B cell (primary cell): ENCODE measurements at places on chromosomes 6 and 20.

- DNase-seq = no peak
Measured at GRCh38 chr20:34980543-34981233, 25.0 kb downstream of the MYH7B start.

GRCh38 chr6:145235207-145235606 is 500.1 kb downstream of the EPM2A start:
- no peak for DNase-seq

DNA sequence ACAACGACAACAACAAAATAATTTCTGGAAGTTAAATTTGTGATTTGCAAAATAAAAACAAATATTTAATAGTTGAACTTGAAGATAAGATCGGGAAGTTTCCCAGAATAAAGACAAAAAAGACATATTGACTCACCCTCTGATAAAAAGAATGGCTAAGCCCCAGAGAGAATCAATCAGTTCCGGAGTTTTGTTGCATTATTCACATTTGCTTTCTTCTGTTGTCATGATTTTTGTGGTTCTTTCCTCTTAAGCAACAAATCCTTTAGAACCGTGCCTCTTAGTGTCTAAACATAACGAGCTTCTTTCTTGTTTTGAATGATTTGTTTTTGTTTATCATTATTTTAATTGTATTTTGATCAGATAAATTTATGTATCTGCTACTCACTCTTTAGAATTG is 337.7 kb upstream of the PRND start:
- DNase-seq = no peak

DNA sequence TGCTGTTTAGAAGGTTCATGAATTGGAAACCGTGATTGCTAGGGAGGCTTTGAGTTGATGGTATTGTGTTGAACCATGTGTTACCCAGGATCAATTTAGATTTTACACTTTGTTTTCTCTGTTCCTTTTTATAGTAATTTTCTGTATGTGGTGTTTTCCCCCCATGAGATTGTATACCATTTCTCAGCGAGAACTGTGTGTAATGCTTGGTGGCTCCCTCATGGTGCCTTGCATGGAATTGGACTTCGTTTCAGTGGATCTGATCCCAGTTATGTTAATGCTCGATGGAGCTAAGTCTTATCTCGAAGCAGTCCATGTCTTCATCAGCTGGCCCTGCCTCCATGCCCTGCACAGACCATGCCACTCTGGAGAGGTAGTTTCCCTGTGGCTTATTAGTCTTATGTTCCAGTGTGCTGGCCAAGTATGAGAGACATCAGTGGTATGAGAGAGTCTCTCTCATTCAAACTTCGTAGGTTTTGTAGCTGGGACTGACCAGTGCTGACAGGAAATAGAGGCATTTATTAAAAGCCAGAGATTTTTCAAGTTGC is 18.7 kb downstream of the PTPN1 start:
- DNase-seq = no peak

- no peak for DNase-seq
Measured at GRCh38 chr6:17204533-17204932, 76.6 kb upstream of the RBM24 start.

- DNase-seq = peak; percentile 56
Measured at GRCh38 chr20:62825986-62826645, 9.3 kb downstream of the COL9A3 start.

DNA sequence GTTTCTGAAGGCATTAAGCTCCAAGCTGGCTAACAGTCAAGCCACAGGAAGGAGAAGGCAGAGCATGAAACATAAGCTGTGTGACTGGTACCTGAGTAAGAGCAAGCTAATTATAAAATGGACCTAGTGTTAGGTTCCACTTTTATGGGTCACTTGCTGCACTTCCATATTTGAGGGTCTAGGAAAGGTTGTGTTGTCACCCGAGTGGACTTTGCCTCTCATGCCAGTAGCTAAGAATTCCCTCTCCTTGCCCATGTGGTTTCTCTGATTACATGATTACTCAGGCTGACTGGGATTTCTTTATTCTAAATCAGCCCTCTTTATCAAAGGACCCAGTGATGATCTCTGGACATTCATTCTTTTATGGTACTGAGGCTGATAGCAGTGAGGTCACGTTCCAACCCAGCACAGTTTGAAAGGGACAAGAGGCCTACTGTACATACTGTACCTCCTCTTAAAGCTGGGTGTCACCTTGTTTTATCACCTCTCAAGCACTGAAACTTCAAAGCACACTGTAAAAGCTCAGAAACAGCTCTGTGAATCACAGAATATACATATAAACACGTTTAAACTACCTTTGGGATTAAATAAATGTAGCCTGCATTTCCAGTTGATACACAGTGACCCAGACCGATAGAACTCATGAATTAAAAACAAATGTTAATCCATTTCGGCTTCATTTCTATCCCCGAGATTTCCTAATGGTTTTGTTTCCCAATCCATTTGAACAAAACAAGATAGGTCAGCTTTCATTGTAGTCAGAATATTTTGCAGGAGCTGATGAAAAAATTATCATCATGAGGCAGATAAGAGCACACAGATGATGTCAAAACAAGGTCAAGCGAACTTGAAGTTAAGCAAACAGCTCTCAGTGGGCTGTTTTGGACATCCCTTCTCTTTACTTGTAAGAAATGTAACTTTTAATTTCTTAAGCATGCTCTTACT is 96.5 kb downstream of the ALDH8A1 start:
- no peak for DNase-seq

DNA sequence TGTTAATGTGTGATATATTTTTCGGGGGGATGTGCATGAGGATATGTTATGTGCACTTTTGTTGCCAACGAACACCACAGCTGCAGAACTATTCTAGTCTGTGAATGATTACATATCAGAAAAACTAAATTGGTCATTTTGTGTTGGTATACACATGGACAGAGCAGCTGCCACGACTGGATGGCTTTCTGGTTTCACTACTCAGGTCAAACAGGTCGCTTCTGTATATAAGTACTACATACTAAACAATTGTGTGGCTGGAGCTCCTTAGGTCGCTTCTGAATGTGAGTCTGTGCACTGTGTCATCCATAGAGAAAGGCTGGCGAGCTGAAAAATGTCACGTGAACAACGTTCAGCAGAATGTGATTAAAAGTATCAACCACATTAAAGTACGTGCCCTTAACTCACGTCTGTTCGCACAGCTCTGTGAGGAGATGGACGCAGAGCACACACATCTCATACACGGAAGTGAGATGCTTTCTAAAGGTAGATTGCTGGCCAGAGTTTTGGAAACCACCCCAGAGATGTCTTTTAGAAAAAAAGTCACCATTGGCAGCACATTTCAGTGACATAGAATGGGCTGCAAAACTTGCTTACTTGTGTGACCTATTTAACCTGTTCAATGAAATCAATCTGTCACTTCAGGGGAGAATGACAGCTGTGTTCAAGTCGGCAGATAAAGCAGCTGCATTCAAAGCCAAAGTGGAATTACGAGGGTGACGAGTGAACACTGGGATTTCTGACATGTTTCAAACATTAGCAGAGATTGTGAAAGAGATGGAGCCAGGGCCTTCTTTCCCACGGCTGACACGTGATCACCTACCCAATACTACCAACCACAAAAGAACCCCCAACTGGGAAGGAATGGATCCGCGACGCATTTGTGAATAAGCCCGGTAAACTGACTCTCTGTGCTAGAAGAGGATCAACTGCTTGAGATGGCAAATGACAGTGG is 176.6 kb downstream of the PDE10A start:
- no peak for DNase-seq

DNA sequence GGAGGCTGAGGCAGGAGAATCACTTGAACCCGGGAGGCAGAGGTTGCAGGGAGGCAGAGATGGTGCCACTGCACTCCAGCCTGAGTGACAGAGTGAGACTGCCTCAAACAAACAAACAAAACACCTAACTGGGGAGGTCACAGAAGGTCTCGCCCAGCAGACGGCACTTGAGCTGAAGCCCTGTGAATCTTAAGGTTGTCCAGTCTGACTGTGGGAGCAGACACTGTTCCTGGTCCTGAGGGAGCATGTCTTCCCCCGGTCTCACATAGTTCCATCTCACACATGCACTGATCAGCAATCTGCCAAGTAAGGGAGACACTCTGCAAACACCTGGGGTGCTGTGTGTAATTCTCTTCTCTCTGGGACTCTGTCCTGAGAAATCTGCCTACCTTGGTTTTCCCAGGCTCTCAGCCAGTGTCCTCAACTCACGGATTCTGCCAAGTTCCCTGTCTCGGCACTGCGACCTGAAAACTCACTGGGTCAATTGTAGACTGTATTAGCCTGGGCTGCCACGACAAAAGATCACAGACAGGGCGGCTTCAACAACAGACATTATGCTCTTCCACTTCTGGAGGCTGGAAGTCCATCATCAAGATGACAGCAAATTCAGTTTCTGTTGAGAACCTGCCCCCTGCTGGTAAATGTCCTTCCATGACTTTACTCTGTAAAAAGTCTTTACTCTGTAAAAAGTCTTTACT is 94.3 kb downstream of the JPH2 start:
- no peak for DNase-seq

- no peak for DNase-seq
Measured at GRCh38 chr20:19120011-19120410, 92.4 kb upstream of the SLC24A3 start.

DNA sequence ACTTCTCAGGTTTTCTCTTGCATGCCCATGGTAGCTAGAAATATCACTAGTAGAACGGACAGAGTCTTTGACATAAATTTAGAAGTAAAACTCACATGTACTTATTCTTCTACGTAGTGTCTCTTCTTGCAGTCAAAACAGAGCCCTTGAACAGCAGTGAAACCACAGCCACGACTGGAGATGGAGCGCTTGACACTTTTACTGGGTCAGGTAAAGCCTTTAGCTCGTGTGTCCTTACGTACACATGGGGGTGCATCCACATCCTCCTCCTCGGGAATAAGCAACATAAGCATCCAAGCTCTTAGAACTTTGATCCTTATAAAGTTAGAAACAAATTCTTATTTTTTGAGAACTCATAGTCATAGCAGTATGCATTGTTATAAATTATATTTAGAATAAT is 215.3 kb downstream of the EYA4 start:
- DNase-seq = no peak

GRCh38 chr6:89895276-89895874 is 1.1 kb downstream of the GJA10 start:
- no peak for DNase-seq

DNA sequence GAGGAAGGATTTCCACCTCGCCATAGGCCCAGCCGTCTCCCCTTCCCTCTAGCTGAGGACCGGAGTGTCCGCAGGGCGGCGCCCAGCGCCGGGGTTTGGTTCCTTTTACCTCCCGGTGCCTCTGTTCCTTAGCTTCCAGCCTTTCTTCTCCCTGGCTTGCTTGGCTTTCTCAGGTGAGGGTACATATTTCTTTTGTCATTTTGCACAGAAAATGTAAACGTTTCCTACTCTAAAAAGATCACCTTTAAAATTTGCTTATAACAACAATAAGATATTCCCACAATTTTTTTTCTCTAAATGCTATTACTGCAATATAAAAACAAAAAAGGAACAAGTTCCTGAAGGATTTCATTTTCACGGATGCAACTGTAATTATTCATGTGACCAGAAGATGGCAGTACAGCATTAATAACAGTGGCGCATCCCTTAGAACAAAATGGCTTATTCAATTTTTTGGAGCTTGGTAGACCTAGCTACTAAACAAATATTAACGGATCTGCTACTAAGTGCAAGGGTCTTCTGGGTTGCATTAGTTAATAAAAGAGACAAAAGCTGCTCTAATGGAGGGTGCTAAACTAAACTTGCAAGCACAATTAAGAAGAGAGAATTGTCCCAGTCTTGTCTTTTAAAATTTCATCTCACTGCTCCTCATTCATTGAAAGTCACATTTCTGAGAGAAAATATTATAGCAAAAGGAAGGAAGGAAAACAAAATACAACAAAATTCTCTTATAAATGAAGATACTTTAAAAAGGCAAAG is 172.9 kb downstream of the ADGRG6 start:
- peak; percentile 48 for DNase-seq

DNA sequence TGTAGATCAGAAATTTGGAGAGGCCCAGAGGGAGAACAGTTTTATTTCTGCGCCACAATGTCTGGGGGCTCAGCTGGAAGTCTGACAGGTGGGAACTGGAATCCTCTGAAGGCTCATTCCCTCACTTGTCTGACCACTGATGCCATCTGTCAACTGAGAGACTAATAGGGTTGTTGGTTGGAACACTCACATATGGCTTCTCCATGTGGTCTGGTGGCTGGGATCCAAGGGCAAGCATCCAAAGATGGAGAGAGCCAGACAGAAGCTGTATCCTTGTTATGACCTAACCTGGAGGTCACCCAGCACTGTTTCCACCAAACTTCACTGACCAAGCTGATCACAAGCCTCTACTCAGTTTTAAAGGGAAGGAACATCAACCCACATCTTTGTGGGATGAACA is 117.9 kb upstream of the AKAP12 start:
- DNase-seq = no peak

DNA sequence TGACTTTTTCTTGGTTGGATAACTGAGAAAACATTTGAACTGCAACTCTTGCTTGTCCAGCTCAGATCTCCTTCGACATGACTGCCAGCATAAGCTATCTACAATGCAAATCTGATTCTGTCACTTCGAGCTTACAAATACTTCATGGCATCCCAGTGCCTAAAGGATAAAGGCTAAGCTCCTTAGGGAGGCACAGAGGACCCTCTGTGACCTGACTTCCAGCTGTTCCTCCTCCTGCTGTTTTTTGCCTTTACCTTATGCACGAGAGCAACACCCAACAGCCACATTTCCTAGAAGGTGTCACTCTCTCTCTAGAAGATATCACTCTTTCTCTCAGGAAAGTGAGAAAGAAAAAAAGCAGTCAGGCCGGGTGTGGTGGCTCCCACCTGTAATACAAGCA is 23.4 kb downstream of the SLC17A5 start:
- no peak for DNase-seq

DNA sequence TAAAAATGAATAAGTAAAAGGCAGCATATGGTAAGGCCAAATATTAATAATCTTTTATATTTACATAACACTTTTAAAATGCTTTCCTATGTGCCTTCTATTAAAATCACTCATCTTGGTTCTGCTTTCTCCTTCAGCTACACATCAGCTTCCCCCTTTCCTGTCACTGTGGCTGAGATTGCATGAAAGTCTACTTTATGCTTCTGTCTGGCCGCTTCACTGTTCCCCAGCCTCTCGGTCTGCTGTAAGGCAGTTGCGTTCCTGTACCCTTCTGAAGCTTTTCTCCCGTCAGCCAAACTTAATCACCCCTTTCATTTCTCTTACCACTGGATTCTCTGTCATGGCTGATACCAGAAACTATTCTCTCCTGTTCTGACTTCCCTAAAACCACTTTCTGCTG is 34.6 kb downstream of the SOX4 start:
- no peak for DNase-seq

GRCh38 chr6:107304421-107305025 is 154.8 kb downstream of the PDSS2 start:
- DNase-seq = no peak

GRCh38 chr20:33162753-33163152 is 5.2 kb upstream of the BPIFA2 start:
- DNase-seq = no peak

DNA sequence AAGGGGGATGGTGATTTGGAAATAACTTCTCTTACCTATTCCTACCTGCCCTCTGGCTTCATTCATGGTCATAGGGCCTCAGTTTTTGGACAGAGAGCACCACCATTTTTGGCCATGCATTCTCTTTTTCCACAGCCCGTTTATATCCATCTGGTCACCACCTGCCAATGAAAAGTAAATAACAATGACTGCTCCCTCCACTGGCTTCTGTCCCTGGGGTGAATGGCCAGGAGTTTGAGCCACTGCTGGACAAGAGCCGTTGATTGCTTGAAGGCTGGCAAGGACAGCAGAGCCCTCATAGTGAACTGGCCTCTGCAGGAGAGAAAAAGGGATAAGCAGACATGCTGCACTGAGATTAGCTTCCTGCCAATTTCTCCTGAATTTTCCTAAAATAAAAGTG is 261.8 kb downstream of the ADGB start:
- no peak for DNase-seq

GRCh38 chr6:94401311-94401710 is 982.0 kb upstream of the EPHA7 start:
- DNase-seq = no peak
